ENCODE measurements at places on chromosomes 6 and 20.

GRCh38 chr20:63635431-63636141 is 8.7 kb upstream of the GMEB2 start:
- DNase-seq, result no peak

DNA sequence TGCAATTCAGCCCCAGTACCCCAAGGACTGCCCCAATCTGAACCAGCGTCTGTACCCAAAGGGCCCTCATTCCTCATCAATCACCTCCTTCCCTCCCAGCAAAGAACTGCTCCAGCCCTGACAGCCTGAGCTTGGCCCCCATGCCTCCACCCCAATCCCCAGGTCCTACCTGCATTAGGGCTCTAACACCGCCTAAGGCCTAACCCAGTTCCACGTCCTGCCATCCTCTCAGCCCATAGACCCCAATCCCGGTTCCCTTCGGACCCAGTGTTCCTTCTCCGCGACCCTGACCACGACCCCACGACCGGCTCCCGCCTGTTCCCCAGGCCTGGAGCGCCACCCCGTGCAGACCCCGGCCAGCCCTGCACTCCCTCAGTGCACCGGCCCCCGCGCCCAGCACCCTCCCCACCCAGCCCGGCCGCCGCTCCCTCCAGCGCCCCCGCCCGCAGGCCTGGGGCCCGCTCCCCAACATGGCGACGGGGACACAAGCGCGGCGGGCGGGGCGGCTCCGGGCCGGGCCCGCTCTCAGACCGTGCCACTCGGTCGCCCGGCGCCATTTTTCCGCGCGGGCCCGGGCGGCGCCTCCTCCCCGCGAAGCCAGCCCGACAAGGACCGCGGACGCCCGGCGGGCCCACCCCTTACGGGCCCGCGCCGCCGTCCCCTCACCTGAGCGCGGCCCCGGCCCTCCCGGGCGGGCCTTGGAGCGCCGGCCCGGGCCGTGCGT is 483 bp downstream of the NCOA6 start:
- DNase-seq, result peak; percentile 91

DNA sequence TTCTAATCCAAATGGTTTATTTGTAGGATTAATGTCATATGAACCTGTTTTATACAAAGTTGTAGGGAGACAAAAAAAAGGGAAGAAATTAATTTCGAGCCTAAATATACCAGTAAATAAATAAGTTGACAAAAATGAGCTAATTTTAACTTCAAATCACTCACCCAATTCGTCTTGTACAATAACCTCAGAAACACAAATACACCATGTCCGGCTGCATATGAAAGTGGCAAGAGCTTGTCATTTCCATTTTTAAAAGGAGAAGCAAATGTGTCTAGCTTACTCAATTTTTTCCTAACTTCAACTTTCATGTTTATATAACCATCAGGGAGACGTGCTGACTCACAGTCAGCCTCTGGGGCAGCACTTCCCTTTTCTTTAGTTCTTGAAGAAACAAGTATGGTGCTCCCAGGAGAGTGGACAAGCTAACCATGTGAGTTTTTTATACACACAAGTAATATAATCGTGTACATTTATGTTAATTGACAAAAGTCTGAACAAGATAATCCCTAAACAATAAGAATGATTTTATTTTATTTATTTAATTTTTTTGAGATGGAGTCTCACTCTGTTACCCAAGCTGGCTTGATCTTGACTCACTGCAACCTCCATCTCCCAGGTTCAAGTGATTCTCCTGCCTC is 55.5 kb upstream of the SGK1 start:
- no peak for DNase-seq

DNA sequence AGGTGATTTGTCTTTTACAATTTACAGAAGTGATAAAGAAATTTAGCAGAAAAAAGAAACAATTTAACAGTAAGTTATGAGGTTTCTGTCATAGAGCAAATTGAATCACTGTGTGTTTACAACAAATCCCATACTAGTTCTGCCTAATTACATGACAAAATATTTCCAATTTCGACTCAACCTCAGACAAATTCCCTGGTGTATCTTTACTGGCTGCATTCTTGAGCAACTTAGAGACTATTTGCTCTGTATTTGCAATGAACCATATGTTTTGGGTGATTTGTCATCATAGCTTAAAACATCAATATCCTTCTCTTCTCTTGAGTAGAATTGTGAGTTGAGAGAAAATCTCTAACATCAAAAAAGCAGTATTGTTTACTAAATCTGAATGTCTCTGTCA is 128.7 kb downstream of the SIM1 start:
- DNase-seq, result no peak

DNA sequence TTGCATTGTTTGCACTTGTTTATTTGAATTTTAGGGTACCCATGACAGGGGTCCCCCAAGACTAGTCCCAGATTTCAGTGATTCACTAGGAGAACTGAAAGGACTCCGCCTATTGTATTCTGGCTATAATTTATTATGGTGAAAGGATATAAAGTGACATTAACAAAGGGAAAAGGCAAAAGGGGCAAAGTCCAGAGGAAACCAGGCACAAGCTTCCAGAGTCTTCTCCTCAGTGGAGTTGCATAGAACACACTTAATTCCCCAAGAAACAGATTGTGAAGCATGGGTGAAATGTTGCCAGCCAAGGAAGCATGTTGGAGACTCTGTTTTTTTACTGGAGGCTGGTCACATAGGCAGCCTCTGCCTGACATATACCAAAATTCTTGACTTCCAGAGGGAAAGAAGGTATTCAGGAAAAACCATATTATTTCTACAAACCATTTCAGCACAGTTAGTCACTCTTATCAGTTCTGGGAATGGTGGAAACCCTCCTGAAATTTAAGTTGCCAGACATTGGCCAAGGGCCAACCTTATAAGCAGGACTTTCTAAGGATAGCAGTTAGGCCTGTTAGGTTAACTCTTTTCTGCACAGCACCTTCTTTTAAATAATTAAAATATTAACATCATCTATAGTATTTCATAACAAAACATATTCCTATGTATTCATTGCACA is 71.8 kb downstream of the FIG4 start:
- DNase-seq, result no peak

GRCh38 chr6:84836366-84836765 is 72.0 kb upstream of the TBX18 start:
- no peak for DNase-seq

- no peak for DNase-seq
Measured at GRCh38 chr6:81772741-81773140, 20.3 kb upstream of the TENT5A start.

DNA sequence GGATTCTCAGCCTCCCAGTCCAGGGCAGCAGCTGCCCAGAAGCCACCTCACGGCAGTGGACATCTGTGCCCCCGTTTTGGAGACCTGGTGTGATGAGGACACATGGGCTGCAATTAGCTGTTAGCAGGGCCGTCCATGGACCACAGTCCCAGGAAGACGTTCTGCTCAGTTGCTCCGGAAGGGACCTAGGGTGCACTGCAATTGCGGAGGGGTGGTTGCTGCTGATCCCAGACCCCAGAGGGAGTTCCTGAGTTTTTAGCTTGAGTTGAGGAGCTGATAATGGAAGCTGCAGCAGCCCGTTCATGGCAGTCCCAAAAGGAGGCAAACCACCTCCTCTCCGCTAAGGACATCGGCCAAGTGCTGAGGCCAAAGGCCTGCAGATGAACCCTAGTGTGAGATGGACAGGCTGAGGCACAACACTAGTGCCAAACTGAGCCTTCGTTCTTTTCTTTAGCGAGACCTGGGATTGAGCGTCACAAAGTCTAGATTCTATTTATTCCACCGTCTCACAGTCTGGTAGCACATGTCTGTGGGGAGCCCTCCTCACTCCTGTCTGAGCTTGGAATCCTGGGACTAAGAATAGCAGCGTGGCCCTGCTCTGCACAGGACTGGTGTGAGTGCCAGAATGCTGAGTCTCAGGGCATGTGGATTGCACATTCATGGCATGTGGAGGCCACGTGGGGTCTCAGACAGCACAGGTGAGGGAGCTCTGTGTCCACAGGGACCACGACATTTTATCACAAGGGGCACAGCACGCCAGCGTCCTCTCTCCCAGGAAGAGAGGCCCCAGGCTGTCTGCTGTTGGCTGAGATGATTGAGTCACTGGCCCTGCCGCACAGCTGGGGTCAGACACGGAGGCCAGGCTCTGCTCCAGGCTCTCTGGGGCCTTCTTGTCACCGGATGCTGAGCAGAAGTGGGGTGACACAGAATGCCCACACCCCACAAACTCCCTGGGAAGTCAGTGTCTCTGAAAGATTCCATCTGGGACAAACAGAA is 113.4 kb downstream of the PSMB1 start:
- DNase-seq, result no peak

DNA sequence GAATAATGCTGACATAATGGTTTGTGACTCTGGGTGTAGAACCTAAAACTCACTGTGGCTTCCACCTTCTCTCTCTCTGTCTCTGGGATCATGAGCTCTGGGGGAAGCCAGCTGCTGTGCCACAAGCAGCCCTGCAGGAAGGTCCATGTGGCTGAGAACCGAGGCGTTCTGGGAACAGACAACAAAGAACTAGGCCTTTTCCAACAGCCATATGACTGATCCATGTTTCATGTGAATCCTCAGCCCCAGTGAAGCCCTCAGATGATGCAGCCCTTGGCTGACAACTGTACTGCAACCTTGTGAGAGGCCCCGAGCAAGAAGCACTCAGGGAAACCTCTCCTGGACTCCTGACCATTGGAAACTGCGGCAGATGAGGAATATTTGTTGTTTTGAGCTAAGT is 56.6 kb downstream of the HLA-G start:
- DNase-seq, result no peak

DNA sequence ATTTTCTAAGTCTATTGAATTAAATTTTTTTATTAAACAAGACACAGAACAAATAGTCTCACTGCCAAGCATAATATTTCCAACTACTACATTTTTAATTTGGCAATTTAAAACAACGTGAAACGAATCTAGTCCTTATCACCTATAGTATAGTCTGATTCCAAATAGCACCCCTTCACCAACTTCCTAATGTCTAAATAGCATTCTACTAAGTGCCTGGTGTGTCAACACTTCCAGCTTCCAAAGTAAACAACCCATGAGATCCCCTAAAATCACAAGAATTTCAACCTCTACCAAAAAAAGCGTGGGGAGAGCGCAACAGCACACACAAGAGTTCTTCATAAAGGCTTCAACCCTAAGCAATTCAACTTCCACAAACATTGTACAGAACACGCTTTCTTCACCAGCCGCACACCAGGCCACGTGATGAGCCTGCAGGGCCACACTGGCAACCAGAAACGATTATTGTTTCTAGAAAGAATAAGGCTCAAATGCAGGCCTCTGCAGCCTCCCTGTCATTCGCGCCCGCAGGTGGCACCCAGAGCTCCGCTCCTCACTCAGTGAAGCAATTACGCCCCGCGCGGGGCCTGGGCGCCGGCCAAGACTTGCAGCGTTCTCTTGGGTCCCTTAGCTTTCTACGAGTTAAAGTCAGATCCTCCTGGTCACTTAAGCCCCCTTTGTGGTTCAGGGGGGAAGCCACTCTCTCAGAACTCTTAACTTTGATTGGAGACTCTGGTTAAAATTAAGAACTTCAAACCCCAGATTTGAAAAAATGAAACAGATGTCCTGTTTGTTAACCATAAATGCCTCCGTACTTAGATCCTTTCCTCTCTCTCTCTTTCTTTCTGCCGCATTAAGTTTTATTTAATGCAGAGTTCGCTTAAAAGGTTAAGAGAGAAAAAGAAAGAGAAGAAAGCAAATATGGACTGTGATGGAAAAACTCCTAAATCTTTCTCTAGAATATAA is 18.3 kb downstream of the SIM1 start:
- DNase-seq, result no peak

GRCh38 chr20:57655809-57656155 is 35.6 kb upstream of the ZBP1 start:
- DNase-seq, result no peak

DNA sequence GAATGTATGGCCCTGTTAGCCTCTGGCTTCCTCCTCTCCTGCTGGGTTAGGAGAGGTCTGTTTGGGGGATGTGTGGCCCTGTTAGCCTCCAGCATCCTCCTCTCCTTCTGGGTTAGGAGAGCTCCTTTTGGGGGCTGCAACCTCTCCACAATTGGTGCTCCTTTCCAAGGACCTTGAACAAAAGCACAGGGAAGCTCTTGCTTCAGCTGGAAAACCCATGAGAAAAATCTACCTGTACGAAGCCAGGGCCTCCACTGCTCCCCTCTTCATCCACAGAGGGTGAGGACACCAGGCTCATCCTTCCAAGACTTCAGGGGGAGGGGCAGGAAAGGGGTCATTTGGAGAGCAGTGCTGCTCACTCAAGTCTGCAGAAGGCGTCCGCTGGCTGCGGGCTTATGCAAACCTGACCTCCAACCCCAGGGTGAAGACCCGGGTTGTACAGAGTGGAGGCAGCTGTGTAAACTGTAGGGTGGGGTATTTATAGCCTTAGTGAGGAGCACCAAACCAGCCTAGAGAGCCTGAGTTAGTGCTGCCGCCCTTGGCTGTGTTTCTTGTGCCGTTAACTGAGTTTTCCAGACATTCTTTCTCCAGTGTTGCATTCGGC is 62.1 kb downstream of the SLC24A3 start:
- DNase-seq, result no peak

GRCh38 chr6:168736039-168736438 is 295.1 kb downstream of the SMOC2 start:
- DNase-seq, result no peak

- peak; percentile 85 for DNase-seq
Measured at GRCh38 chr6:159727717-159728445, 575 bp downstream of the WTAP start.

DNA sequence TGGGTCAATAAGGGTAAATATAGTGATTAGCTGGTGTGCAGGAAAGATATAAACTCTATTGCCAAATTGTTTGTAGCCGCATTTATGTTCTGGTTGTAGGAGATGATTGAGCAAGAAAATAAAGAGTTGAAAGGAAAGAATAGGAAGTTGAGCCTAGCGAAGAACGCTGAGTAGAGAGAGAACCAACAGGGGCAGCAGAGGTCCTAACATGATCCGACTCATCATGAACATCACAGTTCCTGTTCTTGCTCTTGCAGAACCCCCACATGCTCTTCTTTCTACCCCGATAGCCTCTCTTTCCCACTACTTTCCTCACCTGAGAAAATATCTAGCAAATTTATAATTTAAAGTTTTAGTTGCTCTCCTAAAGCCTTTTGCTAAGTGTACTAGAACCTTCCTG is 9.9 kb upstream of the ID4 start:
- no peak for DNase-seq

- DNase-seq, result no peak
Measured at GRCh38 chr6:156509496-156509895, 267.7 kb upstream of the ARID1B start.

DNA sequence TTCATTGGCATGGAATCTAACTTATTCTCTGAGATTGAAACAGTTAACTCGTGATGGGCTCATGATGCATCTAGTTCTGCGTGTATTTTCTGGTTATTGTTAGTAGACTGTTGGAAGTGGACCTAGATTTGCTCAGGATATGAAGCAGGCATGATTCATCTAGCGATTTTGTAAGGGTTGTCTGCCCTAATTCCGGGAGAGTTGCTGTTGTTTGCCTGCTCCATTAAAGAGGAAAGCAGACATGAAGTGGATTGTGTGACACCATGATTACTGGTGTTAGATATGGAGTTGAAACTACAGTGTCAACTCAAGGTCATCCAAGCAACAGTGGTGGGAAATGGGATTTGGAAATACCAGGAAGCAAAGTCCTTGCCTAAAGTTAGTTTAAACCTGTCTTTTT is 41.0 kb downstream of the SOX4 start:
- no peak for DNase-seq

All from NCI-H1417 (cell line).